ENCODE measurements at places on chromosomes 11 and 22.

GRCh38 chr11:46895821-46896220 lies 22.5 kb downstream of the LRP4 start:
- DNase-seq = no peak

GRCh38 chr11:113732092-113732491 lies 26.0 kb upstream of the TMPRSS5 start:
- DNase-seq = no peak

GRCh38 chr22:21703684-21704316 lies 31.8 kb downstream of the YPEL1 start:
- DNase-seq = no peak

DNA sequence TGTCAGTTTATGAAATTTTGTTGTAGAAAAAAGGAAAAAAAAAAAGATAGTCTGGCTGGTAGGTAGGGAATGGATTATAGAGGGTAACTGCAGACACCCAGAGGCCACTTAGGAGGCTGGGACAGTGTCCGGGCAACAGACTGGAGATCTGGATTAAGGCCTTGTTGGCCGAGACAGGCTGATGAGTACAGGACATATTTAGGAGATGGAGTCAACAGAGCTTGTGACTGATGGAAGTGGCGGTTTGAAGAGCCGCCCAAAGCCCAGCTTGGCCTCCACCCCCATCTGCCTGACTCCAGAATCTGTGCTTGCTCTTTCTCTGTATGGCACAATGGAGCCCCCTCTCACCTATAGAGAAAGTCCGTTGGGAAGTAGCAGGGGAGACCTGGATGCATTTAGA lies 7.6 kb downstream of the PLEKHB1 start:
- DNase-seq = no peak

DNA sequence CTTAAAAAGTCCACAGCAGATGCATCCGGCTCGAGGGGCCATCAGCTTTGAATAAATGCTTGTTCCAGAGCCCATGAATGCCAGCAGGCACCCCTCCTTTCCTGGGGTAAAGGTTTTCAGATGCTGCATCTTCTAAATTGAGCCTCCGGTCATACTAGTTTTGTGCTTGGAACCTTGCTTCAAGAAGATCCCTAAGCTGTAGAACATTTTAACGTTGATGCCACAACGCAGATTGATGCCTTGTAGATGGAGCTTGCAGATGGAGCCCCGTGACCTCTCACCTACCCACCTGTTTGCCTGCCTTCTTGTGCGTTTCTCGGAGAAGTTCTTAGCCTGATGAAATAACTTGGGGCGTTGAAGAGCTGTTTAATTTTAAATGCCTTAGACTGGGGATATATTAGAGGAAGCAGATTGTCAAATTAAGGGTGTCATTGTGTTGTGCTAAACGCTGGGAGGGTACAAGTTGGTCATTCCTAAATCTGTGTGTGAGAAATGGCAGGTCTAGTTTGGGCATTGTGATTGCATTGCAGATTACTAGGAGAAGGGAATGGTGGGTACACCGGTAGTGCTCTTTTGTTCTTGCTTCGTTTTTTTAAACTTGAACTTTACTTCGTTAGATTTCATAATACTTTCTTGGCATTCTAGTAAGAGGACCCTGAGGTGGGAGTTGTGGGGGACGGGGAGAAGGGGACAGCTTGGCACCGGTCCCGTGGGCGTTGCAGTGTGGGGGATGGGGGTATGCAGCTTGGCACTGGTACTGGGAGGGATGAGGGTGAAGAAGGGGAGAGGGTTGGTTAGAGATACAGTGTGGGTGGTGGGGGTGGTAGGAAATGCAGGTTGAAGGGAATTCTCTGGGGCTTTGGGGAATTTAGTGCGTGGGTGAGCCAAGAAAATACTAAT lies 1.9 kb downstream of the NEAT1 start:
- no peak for DNase-seq

All from D341Med (cell line).